ENCODE measurements at places on chromosomes 12 and 14.

DNA sequence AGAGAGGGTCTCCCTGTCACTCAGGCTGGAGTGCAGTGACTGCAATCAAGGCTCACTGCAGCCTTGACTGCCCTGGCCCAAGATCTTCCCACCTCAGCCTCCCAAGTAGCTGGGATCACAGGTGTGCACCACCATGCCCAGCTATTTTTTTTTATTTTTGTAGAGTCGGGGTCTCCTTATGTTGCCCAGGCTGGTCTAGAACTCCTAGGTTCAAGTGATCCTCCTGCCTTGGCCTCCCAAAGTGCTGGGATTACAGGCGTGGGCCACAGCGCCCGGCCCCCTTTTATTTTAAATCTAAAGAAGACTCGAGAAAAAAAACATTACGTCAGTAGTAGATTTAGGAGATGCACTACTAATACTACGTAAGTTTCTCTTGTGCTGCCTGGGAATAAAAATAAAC, 14.3 kb downstream of the FOS start:
- no peak for DNase-seq

DNA sequence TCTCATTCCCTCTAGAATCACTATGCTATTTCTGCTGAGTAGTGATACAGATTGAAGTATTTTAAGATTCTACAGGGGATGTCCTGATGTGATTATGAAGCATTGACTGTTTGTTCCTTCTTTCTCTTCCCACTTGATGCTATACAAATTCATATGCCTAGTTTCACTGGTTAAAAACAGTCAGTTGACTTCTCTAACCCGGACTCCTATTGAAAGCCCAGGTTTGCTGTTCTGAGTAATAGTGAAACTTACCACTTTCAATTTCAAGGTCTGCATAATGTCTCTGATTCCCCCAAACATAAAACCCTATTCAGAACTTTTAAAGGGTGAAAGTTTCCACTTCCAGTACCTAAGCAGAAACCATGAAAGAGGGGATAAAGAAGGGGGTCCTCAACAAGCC, 117.7 kb upstream of the RPL10L start:
- no peak for DNase-seq

- DNase-seq = no peak
Observed at GRCh38 chr14:89298056-89298834, 118.8 kb downstream of the FOXN3 start.

- DNase-seq = no peak
Observed at GRCh38 chr12:32043928-32044549, 62.6 kb upstream of the BICD1 start.

DNA sequence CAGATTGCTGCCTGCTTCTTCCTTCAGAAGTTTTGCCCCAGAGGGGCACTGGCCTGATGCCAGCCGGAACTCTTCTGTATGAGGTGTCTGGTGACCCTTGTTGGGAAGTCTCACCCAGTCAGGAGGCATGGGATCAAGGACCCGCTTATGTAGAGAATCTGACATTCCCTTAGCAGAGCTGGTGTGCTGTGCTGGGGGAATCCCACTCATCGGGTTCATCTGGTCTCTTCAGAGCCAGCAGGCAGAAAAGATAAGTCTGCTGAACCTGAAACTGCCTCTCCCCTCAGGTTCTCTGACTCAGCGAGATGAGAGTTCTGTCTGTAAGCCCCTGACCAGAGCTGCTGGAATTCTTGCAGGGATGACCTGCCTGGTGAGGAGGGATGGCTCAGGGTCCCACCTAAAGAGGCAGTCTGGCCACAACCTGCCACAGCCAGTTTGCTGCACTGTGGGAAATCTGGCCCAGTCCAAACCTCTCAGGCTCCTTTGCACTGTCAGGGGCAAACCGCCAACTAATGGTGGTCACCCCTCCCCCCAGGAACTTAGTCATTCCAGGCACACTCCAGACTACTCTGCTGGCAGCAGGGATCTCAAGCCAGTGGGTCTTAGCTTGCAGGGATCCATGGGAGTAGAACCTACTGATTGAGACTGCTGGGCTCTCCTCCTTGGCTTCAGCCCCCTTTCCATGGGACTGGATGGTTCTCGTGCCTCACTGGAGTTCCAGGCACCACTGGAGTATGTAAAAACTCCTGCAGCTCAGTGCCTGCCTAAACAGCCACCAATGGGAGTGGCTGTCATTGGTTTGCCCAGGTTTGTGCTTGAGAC, 4.1 kb downstream of the CLEC2D start:
- no peak for DNase-seq

DNA sequence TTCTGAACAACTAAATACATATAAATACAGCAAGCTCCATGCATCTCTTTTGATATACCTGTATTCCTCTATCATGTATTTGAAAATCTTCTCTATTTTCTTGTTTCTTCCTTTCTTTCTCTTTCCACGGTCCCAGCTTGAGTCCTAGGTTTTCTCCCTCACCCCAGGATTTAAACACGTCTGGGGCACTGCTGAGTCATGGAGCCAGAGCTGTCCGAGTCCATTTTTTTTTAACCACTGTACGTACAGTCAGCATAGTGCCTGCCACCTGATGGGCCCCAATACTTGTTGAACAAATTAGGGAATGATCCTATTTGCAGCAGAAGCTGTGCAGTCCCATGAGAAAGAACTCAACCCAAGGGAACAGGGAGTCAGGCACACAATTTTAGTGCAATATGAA, 158.1 kb downstream of the ATP23 start:
- DNase-seq = no peak

DNA sequence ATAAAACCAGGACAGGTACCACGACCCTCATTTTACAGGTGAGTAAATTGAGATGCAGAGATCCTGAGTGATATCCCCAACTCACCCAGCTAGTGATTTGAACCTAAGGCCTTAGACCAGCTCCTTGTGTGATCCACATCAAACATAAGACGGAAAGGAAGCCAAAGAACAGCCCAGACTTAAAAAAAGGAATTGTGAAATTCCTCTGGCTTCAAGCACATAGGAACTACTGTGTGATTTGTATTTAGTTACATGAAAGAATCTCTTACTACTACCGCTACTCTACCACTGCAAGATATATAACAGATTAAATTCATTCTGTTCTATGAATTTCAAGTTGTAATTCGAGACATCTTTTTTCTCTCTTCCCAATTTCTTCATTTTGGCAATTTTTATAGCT, 10.5 kb downstream of the E2F7 start:
- no peak for DNase-seq

DNA sequence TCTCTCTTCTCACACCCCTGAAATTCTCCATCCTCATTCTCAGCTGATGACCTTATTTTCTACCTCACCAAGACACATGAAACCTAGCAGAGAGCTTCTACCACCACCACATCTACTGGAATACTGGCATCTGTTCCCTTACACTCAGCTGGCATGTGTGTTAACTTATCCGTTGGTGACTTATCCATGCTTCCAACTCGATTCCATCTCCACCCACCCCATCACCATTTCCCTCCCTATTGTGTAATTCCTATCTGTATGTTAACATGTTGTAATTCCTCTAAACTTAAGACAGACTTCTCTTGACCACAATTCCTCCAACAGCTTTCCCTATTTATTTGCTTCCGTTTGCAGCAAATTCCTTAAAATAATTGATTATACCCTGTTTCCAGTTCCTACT, 15.4 kb downstream of the C1S start:
- DNase-seq = no peak

DNA sequence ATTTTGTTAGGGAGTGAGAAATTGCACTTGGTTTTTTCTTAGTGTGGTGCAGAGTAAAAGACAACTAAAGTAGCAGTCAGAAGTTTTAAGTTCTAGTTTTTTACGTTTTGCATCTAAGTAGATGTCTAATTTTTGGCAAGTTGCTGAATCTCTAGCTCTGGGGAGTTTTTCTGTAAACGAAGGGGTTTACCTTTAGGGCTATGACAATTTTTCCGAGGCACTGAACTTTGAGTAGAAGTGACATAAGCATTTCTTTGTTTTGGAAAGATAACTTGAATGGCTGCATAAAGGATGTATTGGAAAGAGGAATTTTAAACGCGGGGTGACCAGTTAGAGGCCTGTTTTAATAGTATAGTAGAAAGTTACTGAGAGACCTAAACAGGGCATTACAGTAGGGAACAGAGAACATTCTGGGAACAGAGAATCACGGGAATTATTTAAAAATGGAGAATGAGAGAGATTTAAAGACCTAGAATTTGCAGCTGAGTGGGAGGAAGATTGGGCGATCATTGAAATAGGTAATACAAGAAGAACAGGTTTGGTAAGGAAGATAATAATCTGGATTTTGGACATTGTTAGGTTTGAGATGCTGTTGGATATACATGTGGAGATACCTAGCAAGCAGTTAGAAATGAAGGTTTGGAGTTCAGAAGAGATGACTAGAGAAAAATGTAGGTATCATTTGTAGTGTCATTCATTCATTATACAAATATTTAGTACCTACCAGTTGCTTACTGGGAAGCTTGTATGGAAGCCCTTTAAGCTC, 1.2 kb downstream of the ZNF410 start:
- DNase-seq = no peak

- no peak for DNase-seq
Observed at GRCh38 chr12:9094512-9095206, 21.1 kb downstream of the A2M start.

GRCh38 chr12:3014641-3015040, 55.4 kb downstream of the TEAD4 start:
- no peak for DNase-seq

DNA sequence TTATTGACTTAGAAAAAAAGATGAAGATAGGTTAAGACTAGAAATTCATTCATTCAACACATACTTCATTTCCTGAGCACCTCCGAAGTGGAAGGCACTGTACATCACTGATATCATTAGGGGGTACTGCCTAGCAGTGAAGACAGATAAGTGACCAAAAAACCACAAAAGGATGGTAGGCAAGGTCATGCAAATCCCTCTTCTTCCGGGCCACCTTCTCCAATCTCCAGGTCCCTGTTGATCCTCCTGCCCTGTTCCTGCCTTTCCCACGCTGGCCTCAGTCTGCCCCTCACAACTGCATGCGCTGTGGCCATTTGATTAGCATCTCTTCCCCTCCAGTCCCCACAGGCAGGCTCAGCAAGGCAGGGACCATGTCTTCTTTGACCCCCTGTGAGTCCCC, 60.8 kb downstream of the SETD3 start:
- no peak for DNase-seq

DNA sequence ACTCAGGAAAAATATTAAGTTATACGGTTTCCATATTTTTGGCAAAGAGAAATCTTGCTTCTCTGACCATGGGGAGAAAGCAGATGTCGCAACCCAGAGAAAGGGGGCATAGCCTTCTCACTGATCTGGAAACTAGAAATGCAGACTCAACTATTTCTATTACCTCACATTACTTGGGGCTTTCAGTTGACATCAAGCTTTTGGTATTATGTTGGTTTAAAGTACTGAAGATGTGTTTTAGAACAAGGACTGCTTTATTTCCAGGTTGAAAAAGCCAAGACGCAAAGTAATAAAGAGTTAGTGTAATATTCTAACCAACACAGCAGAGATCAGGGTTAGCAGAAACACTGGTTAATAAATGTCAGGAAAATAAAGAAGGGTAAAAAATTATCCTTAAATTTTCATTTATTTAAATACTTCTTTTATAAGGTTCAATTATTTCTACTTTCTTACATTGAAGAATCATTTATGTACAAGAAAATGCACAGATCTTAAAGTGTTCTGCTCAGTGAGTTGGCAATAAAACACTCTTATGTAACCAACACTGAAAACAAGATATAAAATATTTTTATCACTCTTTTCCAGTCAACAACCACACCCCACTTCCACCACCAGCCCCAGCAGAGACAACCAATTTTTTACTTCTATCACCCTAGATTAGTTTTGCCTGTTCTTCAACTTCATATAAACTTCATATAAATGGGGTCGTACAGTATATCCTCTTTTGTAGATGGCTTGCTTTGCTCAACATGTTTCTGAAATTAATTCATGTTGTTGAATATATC, 26.0 kb downstream of the DCP1B start:
- no peak for DNase-seq

DNA sequence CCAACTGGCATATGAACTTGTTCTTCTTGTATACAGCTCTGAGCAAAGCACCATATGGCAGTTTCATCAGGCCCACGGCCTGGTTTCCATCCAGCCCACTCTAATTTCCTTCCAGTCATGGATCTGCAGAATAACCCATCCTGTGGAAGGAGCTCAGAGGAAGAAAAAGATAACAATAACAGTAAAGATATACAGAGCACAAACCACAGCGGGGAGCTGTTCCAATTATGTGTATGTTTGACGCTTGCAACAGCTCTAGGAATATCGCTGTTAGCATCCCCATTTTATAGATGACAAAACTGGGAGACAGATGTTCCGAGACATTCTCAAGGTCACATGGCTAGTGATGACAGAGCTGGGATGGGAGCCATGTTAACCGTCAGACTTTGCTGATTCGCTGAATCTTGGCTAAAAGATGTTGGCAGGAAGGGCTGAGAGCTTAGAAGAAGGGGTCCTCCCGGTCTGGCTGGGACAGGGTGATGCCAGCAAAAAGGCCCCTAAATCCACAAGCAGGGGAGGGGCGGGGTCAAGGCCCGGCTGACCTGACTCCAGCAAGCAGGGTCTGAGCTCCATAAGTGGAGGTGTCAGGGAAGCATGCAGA, 34.4 kb upstream of the CIPC start:
- DNase-seq = no peak

- DNase-seq = no peak
Observed at GRCh38 chr14:65658202-65658601, 245.7 kb downstream of the FUT8 start.

- no peak for DNase-seq
Observed at GRCh38 chr14:39673270-39673711, 241.1 kb upstream of the FBXO33 start.

DNA sequence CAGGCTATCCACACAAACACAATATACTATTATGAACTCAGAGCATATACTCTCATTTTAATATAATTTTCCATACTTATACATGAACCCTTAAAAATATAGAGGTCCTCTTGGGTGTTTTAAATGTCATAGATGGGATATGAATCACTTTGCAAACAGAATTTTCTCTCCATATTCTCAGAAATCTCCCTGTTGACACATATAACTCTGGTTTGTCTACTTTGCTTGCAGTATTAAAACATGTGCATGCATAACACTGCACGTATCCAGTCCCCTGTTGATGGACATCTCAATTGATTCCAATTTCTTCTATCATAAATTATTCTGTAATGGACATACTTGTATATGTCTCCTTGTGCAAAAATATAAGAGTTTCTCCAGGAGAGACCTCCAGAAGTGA, 417.5 kb upstream of the TBX3 start:
- DNase-seq = no peak

DNA sequence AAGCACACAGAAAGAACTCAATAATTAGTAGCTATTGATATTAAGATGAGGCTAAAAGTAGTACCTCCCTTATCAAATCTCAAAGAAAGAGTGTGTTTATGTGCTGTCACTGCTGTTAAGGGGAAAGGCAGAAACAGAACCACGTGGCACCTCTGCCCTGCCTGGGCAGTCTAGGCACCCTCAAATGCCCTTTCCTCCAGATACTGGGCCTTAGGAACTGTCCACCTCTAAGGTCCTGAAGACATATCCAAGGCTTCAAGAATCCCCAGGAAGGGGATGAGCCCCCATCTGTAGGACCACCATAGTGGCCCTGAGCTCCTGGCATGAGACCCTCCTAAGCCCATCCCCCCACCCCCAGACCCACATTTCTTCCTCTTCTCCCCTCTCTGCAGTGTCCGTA, 29.1 kb downstream of the NGB start:
- no peak for DNase-seq

GRCh38 chr12:63876980-63877379, 32.5 kb downstream of the SRGAP1 start:
- DNase-seq = no peak

GRCh38 chr12:94074216-94074979, 74.0 kb upstream of the PLXNC1 start:
- DNase-seq = no peak

All from NCI-H1105 (cell line).